ENCODE measurements at places on chromosomes 11 and 22.
A peak's percentile ranks its signal among the peaks of the same experiment; 100 is the strongest.

DNA sequence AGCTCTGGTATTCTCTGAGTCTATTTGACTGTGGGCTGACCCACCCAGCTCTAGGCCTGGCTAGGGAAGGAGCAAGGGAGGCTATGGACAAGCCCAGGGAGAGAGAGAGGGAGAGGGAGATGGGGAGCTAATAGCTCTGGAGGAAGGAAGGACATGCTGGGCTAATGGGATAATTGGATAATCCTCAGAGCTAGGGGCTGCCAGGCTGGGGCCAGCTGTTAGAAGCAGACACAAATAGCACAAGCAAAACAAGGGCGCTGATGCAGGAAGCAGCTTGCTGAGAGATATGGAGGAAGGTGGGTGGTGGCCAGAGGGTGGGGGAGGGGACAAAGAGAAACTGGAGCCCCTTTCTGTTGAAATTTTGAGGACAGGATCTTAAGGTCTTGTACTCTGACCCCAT is 23.2 kb downstream of the ADORA2A start:
- DNase-seq = no peak

GRCh38 chr11:93536101-93536861 is 6.9 kb downstream of the SMCO4 start:
- DNase-seq = no peak

- no peak for DNase-seq
Observed at GRCh38 chr22:47564651-47565434, 802.4 kb downstream of the TBC1D22A start.

- no peak for DNase-seq
Observed at GRCh38 chr11:8231979-8232378, 31.7 kb downstream of the LMO1 start.

GRCh38 chr11:82634091-82634490 is 99.6 kb downstream of the FAM181B start:
- DNase-seq = no peak

DNA sequence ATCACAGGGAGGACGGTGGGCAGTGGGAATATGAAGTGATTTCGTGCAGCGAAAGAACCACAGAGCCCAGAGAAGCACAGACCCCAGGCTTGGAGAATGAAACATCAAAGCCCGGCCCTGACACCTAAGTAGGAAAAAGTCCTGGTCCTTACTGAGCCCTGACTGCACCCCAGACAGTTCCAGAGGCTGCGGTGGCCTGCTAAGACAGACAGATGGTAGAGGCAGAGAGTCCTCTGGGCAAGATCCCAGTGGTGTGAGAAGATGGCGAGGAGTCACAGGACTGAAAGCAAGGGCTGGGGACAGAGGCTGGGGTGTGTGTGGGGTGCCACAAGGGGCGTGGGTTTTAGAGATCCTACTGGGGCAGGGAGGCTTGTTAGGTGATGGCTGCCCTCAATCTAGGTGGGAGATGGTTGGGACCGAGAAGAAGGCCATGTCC is 3.7 kb downstream of the CBX6 start:
- no peak for DNase-seq

DNA sequence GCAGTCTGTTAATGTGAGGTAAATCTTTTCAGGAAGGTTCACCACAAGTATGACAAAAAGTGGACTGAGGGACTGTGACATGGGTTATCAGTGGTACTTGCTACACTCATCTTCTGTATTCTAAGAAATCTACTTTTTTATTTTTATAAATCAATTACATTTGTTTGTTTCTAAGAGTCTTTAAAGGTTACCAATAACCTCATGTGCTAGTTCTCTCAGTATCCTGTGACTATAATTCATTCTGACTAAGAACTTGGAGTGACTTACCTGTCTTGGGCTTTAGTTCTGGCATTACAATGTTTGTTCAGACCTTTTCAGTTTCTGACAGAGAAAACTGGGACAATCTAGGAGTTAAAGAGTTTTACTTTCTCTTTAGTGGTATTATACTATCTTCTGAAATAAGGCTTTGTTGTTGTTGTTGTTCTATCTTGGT is 108.4 kb downstream of the PDE3B start:
- DNase-seq = no peak

DNA sequence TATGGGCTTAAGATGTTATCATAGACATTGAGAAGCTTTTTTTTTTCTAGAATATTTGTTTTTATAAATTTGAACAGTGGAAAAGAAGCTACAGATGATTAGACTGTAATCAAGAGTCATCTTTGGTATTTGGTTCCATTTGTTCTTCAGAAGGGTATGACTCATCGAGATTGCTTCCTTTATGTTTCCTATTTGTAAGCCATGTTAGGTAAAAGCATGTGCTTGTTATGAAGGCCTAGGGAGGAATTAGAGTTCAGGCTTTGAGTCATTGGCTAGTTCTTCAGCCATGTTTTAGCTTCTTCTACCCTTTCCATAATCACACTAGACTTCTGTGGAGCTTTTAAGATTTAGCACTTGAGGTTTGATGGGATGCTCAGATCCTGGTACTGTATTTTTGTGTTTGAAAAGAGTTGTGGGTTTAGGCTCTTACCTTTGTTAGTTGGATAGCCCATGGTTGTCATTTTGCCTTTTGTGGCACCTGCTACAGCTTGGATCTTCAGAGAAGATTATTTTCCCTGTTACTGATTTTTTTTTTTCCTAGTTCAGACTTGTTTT is 44.3 kb downstream of the POLD3 start:
- peak; percentile 65 for DNase-seq

DNA sequence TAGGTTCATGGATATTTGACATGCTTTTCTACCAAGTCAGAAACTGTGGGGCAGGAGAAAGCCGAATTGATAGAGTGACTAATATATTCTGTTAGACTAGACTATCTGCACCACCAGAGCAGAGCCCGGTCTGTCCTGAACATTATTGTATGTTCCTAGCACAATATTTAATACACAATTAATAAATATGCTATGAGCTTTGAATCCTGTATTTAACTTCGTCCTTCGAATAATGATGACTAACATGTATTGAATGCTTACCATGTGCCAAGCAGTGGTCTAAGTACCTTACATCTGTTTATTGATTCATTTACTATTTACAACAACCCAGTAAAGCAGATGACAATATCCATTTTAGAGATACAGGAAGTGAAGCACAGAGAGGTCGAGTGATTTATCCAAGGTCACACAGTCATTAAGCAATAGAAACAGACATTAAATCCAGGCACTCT is 44.8 kb upstream of the ANO3 start:
- no peak for DNase-seq

- no peak for DNase-seq
Observed at GRCh38 chr11:2092956-2093412, 46.2 kb downstream of the IGF2 start.

GRCh38 chr11:72005347-72006260 is 6.9 kb downstream of the IL18BP start:
- no peak for DNase-seq

- no peak for DNase-seq
Observed at GRCh38 chr22:20430720-20431510, 6.7 kb downstream of the SCARF2 start.

- DNase-seq = no peak
Observed at GRCh38 chr22:47375621-47376321, 613.3 kb downstream of the TBC1D22A start.

- DNase-seq = no peak
Observed at GRCh38 chr11:85755285-85755684, 55.7 kb downstream of the SYTL2 start.

- DNase-seq = no peak
Observed at GRCh38 chr11:27120211-27120610, 79.6 kb downstream of the BBOX1 start.

DNA sequence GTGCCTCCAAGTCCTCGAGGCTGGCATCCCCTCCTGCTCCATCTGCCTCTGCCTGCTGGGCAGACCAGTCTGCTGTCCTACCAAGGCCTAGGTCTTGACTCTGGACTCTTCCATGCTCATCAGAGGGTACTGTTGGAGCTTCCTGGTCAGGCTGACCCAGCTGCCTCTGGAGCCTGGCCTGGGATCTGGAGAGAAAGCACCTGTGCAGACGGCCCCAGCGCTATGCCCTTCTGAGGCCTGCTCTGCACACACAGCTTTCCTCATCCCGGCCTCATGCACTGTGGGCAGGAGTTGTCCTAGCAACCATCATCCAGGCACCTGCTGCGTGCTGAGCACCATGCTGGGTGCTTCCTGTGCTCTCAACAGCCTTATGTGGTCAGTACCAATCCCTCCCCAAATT is 70.8 kb downstream of the CDKN1C start:
- DNase-seq = no peak

- no peak for DNase-seq
Observed at GRCh38 chr11:6482441-6482840, 1.1 kb downstream of the TIMM10B start.

GRCh38 chr11:250740-251299 is 14.0 kb downstream of the PSMD13 start:
- DNase-seq = no peak

DNA sequence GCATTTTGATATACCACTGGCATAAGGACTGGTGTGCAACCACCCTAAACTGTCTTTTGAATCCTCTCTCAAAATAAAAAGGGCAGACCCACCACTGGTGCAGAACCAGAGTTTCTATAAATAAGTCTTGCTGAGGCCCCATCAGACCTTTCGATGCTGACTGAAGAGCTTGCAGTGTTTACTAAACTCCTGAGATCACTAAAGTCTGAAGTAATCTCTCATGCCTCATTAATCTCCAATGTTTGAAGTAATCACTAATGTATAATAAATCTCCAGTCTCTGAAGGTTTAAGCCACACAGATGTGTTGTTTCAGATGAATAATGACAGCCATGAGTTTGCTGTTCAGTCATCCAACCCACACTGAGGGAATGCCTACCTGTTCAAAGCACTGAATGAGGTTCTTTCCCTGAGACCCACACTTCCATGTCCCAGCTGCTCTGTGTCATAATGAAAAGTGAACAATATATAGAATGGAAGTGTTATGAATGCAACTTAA is 50.6 kb upstream of the DEUP1 start:
- DNase-seq = no peak

DNA sequence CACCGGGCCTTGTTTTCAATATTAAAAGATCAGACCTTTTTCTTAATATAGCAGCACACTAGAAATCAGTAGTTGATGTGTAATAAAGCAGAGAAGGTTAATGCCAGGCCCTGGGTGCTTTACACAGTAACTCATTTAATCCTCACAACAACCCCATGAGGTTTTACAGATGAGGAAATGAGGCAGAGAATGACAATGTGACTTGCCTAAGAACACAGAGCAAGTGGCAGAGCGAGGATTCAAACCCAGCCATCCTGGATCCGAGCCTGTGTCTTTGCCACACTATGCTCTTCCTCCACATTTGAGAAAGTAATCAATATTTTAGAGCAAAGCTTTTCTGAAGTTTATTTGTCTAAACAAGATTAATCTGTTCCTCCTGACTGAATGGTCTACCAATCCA is 7.2 kb downstream of the JAML start:
- no peak for DNase-seq

DNA sequence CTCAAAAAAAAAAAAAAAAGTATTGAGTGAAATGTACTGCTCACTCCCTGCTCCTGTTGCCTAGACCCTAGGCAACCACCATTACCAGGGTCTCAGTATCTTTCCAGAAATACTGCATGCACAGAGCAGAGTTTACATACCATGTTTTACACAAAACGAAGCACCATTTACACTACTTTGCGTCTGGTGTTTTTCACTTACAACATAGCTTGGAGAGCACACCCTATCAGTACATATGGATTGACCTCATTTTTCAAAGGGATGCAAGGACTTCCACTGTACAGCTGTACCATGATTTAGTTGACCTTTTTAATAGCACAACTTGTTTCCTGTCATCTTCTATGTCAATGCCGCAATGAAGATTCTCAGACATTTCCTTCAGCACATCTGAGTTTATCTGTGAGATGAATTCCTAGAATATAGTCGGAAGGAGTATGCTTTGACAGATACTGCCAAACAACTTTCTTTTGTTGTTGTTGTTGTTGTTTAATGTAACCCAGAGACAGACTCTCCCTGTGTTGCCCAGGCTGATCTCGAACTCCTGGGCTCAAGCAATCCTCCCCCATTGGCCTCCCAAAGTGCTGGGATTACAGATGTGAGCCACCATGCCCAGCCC is 6.1 kb downstream of the MYH9 start:
- DNase-seq = no peak

DNA sequence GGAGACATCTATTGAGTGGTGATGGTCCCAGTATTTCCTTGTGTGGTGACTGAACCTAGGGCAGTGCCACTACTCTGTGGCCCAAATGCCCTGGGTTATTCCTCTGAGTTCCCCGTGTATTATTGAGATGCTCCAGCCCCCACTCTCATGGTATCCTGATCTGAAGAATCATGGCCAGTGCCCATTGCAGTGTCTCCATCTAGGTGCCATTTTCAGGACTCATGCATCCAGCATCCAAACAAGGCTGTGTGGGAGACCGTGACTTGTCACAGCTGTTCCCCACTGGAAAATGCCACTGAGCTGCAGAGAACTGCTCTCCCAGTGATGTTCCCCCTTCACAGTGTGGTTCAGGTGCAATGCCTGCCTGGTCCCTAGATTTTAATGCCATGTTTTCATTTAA is 24.7 kb downstream of the GGTLC2 start:
- no peak for DNase-seq

GRCh38 chr11:59556917-59557348 is 45.6 kb downstream of the OR4D9 start:
- no peak for DNase-seq

- no peak for DNase-seq
Observed at GRCh38 chr11:9660886-9661285, 3.0 kb upstream of the SWAP70 start.

DNA sequence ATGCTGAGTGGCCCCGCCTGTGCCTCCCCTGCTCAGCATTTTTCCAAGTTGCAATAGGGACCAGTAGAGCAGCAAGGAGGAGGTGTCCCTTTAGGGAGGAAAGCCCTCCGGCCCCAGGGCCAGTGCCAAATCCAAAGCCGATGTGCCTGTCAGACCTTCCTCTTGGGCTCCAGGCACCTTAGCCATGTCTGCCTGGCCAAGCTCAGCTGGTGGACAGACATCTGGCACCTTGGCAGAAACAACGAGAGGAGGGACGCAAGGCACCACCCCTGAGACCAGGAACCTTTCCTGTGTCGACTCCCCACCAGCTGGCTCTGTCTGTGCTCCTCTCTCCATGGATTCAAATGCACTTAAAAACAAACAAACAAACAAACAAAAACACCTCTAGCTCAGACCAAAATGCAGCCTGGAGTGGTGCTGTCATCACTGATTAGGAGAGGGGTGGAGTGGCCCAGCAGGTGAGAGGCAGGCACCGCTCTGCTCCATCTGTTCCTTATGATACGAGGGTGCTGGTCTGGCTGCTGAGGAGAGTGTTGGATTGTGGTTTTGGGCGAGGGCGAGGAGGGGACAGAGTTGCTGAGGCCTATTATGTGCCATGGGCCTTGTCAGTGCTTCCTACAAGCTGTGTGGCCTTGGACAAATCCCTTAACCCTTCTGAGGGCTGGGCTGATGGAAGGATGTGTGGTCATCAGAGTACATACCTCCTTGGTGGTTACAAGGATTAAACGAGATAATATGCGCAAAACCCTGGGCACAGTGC is 46.2 kb downstream of the TP53I11 start:
- no peak for DNase-seq

- no peak for DNase-seq
Observed at GRCh38 chr11:72793076-72793424, 797 bp downstream of the STARD10 start.

GRCh38 chr11:69550846-69551245 is 69.4 kb downstream of the LINC01488 start:
- no peak for DNase-seq

Data from GM04503 (cell line).